Foreskin keratinocyte (primary cell): ENCODE measurements at places on chromosomes 2 and 18. TPM values are rescaled to one million over a fixed set of nuclear protein-coding genes. Genes with fewer than 3 reads are reported as not detected.

Gene RUFY4
- total RNA-seq, result not detected in 2 replicates

- DNase-seq, result no peak
Observed at GRCh38 chr2:103396152-103396551, 634.3 kb downstream of the TMEM182 start.

GRCh38 chr2:98514879-98515249 lies 70.2 kb downstream of the INPP4A start:
- no peak for DNase-seq

- DNase-seq, result peak; percentile 6
Observed at GRCh38 chr2:56749152-56749752, 565.5 kb downstream of the CCDC85A start.

- peak; percentile 90 for DNase-seq
Observed at GRCh38 chr2:127400897-127401756, 13.4 kb upstream of the MAP3K2 start.
